ENCODE measurements at places on chromosomes 4 and X.
A peak's percentile ranks its signal among the peaks of the same experiment; 100 is the strongest.

DNA sequence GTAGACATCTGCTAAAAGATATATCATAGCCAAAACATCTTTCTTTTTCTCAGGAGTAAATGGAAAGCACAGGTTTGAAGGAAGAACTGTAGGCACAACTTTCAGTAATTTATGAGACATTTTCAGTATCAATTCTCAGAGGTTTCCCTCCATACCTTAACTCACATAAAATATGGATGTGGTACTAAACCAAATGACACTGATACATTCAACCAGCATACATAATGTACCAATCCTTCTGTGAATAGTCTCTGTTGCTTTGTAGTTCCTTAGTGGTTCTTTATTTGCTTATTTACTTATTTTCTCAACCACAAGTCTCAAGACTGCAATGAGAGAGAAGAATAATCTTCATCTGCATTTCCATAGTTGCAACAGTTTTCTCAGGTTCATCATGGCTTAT is 96.1 kb downstream of the ARHGAP24 start:
- DNase-seq, result no peak

- DNase-seq, result peak; percentile 87
Measured at GRCh38 chrX:48897157-48897624, 377 bp downstream of the TIMM17B start.

- DNase-seq, result no peak
Measured at GRCh38 chr4:174212061-174212460, 71.4 kb downstream of the FBXO8 start.

- DNase-seq, result no peak
Measured at GRCh38 chrX:123601437-123601836, 131.4 kb downstream of the THOC2 start.

DNA sequence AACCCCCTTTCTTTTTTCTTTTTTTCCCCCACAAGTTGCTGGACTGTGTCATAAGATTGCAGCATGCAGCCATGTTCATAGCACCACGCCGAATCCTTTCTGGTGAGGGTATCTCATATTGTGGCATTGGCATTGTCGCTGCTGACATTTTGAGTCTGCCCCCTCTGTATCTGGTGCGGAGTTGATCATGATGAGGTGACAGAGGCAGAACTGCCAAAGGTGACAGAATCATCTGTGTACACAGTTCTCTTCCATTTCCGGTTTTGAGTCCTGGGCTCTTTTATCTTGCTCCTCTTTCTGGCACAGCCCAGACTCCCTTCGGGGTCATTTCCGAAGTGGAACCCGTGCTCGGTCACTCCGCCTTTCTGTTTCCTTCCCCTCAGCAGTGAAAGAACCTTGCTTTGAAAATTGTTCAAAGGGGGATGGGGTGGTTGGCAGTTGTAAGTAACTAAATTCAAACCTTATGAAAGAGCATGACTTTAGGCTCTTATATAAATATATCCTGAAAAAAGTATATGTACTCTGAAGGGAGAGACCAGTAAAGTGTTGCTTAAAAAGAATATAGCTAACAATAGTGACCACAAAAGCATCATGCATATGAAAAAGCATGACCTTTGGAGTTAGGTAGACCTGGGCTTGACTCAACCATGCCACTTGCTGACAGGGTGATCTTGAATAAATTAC is 55.0 kb upstream of the BMP2K start:
- no peak for DNase-seq

- peak; percentile 37 for DNase-seq
Measured at GRCh38 chrX:53440101-53440500, 5.9 kb upstream of the HSD17B10 start.

Measured in brain (organoid and tissue), 16 donors.